IMR-90 (cell line): ENCODE measurements at places on chromosomes 5 and 9. TPM values are rescaled to one million over a fixed set of nuclear protein-coding genes. Genes with fewer than 3 reads are reported as not detected.

The CCL28 gene
- total RNA-seq = under 0.01 TPM in 2 replicates

The SEC61B gene
- 180 and 184 TPM in 2 replicates for total RNA-seq

The PCDHA9 gene
- total RNA-seq = under 0.01 TPM in 2 replicates

The NUDCD2 gene
- total RNA-seq = 3.0 and 4.2 TPM in 2 replicates

The BTNL8 gene
- not detected in 2 replicates for total RNA-seq

The CORO2A gene
- 1.9 and 2.2 TPM in 2 replicates for total RNA-seq

The SHC3 gene
- total RNA-seq = 13.3 and 13.9 TPM in 2 replicates

The SLC36A2 gene
- total RNA-seq = not detected in 2 replicates

The PDE6A gene
- total RNA-seq = not detected in 2 replicates

The LIFR gene
- total RNA-seq = 10.4 and 13.9 TPM in 2 replicates

The PCDHB15 gene
- total RNA-seq = 0.18 and 0.28 TPM in 2 replicates

The ADGRD2 gene
- not detected in 2 replicates for total RNA-seq

The ENC1 gene
- total RNA-seq = 55.8 and 70.8 TPM in 2 replicates

The PLEKHG4B gene
- total RNA-seq = 1.1 TPM in 2 replicates

The LHX2 gene
- total RNA-seq = not detected in 2 replicates
